LHCN-M2 (cell line): ENCODE measurements at places on chromosomes 3 and 15.

DNA sequence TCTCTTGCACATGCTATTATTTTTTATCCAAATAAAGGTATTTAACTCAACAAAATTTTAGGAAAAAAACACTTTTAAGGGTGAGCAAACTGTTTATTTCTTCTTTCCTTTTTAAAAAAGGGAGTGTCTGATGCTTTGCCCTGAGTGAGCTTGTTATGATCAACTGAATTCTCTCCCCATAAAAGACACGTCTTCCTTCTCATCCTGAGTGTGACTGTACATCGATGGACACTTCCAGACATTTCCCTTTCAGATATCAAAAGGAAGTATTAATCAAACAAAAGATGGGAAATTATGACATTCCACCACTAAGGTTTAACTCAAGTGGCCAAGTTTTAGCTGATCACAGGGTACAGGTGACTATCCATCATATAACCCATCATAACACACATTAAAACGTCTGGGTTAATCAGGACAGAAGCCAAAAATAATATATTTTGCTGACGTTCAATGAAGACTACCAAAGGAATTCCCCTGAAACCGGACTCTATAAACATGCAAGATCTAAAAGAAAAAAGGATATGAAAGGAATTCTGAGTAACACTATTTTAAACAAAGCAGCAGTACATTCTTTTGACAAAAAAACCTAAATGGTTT, 354.8 kb downstream of the MECOM start:
- no peak for DNase-seq

DNA sequence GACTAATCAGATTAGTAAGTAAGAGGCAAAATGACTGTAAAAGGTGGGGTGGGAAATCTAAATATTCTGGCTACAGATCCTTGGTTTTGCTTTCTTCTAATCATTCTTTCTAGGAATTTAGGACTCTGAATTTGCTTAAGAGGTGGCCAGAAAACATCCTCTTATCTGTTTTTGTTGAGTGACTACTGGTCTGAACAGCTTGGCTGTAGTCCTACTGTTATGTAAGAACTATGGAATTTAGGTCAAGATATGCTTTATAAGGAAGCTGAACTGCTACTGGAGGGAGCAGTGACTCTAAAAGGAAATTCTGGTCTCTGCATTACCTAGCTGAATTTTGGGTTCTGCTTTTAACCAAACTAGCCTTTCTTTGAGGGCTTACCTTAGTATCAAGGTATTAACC, 33.5 kb upstream of the CSPG5 start:
- peak; percentile 58 for DNase-seq

DNA sequence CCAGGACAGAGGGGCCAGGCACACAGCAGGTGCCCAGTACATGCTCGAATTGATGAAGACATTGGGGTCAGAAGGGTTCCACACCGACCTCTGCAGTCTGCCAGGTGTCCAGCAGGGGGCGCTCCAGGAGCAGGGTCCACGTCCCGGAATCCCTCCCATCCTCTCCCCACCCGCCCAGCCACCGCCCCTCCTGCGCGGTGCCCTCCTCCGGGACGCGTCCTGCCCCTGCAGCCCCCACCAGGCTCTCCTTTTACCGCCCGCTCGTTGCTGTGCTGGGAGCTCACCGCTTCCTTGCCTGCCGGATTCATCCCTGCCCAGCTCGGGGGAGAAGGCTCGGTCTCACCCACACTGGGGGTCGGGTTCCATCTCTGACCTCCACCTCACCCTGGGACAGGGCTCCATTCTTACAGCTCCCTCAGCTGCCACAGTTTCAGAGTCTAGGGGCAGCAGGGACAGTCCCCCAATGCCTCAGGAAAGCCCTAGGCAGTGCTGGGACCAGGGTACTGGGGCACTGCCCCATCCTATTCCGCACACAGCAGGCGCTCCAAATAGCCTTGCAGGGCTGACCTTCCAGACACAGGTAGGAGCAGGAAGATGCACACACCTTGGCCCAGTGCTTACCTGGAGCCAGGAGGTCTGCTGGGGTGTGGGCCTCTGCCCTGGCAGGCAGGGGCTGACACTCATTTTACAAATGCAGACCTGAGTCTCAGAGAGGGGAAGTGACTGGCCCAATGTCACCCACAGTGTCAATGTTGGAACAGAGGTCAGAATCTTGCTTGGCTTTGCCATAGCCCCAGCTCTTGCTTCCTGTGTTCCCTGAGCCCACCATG, 31.0 kb downstream of the GRIP2 start:
- DNase-seq = no peak

GRCh38 chr15:65909831-65910230, 40.5 kb downstream of the RAB11A start:
- DNase-seq = no peak

- no peak for DNase-seq
Measured at GRCh38 chr3:87173071-87173470, 54.0 kb upstream of the CHMP2B start.

GRCh38 chr3:4685673-4686345, 192.7 kb downstream of the ITPR1 start:
- DNase-seq = no peak

DNA sequence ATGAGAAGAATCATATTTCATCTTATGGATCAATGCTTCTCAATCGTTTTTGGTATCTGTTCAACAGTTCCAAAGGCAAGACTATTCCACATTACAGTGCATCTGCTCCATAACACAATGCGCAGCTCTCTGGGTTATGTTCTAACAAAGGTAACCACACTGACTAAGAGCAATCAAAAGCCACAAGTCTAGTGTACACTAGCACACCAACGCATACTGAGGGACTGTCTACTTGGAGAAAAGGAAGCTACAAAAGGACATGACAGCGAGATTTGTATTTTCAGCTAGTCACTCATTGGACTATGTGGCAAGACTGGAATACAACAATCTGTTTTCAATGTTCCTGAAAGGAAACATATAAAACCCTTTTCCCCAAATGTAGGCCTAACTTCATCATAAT, 35.8 kb downstream of the SETD2 start:
- DNase-seq = no peak

DNA sequence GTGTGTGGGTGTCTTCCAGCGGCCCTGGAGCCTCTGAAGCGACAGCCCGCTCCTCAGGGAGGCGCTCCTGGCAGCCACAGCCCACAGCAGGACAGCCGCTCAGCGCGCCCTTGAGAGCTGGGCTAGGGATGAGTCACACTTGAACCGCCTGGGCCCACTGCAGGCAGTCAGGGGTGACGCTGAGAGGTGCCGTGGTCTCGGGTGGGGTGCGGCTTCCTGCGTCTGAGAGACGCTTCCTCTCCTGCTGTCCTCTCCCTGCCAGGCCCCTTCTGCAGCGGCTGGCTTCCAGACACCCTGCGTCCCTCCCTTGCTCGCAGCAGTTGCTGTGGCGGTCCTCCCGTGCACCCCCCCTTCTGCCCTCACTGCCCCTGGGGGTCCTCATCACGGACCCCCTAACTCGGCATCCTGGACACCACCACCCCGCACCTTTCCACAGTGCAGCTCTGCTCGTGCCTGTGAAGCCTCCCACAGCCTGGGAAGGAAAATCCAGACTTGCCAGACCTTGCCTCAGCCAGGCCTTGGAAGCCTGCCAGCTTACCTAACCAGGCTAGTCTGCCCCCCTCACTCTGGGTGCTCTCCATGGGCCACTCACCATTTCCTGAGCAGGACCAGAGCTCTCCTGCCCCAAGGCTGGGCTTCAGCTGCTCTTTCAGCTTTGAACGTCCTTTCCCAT, 1.1 kb upstream of the SPTBN5 start:
- peak; percentile 18 for DNase-seq

GRCh38 chr15:77021088-77021481, 26.2 kb downstream of the PSTPIP1 start:
- no peak for DNase-seq

- DNase-seq = no peak
Measured at GRCh38 chr15:94416820-94417219, 185.5 kb downstream of the MCTP2 start.

DNA sequence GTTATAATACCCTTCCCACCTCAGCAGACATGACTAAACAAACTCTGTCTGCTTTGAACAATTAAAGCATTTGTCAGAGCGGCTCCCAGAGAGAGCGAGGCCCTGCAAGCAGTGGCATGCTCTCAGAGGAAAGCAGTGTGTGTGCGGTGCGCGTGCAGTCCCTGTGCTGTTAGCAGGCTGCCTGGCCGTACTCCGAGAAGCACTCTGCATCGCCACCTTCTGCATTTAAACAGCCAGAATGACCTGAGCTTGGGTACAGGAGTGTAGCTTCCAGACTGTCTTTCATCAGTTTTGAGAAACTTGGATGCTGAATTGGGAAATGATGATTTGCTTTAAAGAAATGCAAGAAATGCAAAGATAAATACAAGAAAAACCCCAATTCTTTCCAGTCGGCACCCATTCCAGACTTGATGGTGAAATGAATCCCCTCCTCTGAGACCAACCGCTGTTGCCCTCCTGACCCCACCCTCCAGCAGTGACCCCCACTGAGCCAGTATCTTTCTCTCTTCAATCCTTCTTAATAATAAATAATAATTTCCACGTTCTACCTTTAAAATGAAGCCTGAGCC, 113.5 kb downstream of the VGLL4 start:
- DNase-seq = peak; percentile 74

GRCh38 chr3:125435231-125435630, 60.1 kb upstream of the ZNF148 start:
- DNase-seq = no peak

DNA sequence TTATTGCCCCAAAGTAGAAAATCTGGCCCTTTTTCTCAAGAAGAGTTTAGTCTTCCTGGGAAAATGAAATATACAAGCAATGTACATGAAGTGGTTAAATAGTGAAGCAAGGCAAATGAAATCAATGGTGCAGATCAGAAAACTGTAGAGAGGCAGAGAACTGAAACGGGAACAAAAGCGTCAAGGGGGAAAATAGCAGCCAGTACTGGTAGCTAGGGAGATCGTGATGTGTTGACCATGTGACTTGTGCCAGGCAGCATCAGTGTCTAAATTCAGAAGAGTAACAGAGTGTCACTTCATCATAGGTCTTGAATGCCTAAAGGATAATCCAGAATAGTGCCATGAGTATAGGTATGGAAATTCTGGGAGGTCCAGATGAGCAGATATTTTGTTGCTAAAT, 163.1 kb downstream of the CHL1 start:
- DNase-seq = no peak

GRCh38 chr3:193929373-193929772, 206.6 kb upstream of the HES1 start:
- no peak for DNase-seq

DNA sequence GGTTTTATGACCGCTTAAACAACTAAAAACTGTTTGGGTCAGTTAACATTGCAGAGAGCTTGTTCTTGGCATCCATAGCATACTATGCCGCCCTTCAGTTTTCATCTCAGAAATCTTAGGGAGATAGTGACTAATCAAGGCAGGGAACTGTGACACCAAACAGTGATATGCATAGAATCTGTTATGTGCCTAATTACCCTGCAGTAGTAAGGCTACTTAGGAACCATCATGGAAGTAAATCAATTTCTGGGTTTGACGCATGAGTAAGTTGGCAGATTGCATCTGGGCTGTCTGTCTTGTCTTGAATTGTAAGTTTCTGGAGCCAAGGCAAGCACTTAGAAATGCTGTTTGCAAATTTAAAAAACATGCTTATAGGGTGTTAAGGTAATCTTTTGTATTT, 22.5 kb downstream of the KCTD6 start:
- DNase-seq = no peak

DNA sequence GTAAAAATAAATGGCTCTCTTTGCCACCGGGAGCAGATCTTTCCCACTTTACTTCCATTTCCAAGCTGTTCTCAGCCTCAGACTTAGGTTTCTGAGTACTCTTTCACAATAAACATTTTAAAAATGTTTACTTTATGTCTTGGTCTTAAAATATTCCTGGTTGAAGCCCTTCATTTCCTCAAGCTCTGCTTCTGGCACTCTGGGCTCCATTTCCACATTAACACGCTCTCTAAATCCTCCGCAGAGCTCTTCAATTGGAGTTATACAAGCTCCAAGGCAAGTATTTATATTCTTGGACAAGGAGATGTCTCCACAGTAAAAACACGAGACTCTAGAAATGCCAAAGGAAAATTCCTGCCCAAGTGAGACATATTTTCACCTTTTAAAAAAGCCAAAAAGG, 169.3 kb downstream of the GREM1 start:
- DNase-seq = no peak

DNA sequence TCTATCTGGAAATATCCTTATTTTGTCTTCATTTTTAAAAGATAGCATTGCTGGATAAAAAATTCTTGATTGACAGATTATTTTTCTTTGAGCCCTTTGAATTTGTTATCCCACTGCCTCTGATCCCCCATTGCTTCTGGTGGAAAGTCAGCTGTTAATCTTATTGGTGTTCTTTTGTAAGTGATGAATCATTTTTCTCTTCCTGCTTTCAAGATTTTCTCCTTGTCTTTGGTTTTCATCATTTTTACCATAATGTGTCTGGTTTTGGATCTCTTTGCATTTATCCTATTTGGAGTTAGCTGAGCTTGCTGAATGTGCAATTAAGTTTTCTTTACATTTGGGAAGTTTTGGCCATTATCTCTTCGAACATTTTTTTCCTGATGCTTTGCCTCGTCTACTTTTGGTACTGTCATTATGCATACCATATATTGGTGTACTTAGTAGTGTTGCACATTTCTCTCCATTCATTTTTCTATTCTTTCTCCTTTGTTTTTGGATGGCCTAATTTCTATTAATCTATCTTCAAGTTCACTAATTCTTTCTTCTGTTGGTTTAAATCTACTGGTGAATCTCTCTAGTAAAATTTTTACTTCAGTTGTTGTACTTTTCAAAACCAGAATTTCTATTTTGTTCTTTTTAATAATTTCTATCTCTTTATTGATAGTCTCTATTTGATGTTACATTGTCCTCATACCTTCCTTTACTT, 440.0 kb upstream of the PROK2 start:
- no peak for DNase-seq

- DNase-seq = no peak
Measured at GRCh38 chr3:90039994-90040393, 932.6 kb downstream of the EPHA3 start.

DNA sequence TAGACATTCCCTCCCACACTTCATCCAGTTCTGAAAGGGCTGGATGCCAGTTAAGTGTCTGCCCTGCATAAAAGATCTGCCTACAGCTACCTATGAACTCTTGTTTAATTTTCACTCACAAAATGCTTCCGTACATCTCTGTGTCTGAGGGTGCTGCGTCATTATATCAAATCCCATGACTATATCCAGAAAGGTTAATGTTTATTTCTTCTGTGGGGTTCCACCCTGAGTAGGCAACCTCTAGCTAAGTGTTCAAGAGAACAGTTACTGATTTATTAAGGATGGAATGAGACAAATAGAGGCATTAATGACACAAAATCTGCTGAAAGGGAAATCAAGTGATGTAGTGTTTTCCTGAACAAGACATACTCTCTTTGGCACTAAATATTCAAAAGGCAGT, 220.2 kb downstream of the MTHFS start:
- DNase-seq = no peak

DNA sequence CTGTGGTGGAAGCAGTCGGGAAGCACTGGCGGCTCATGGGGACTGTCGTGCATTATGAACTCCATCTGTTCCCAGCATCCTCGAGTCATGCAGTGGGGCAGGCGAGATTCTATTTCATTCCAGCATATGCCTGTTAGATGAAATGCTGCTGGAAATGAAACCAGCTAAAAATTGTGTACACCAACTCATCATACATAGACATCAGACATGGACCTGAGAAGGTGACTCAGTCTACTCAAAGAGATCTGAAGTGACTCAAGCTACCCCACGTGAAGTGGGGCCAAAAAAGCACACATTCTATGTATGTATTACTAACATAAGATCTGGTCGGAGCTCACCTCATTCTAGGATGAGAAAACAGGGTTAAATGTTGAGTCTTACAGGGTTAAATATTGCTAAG, 47.5 kb upstream of the FAM98B start:
- DNase-seq = peak; percentile 12
